ENCODE measurements at places on chromosomes 1 and 21.

DNA sequence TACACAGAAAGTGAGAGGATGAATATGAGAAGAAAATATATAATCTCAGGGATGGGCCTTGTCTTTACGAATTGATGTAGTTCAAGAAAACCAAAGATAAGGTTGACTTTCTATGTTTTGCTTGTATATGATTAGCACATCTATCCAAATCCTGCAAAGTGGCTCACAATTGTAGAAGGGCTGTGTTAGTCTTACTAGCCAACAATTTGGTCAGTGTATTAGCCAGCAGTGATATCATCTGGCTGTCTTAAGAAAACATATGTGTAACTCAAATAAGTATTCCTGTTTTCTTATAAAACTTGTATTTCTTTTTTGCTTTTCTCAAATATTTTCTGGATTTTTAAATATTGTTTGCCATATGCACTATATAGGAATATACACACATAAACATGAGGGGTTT is 5.5 kb downstream of the SDCCAG8 start:
- no peak for DNase-seq

GRCh38 chr21:42262831-42263231 is 43.9 kb downstream of the ABCG1 start:
- no peak for DNase-seq

GRCh38 chr1:209704584-209704983 is at the start of gene HSD11B1:
Gene HSD11B1, plus strand, starts transcription at chr1:209704846. Its CDS starts 97 bp downstream, at chr1:209704943.
- no peak for DNase-seq

- no peak for DNase-seq
These were observed 45.6 kb downstream of the KYAT3 start for GRCh38 chr1:88946861-88947260.

GRCh38 chr1:198153103-198153502 is 3.7 kb upstream of the NEK7 start:
- no peak for DNase-seq

DNA sequence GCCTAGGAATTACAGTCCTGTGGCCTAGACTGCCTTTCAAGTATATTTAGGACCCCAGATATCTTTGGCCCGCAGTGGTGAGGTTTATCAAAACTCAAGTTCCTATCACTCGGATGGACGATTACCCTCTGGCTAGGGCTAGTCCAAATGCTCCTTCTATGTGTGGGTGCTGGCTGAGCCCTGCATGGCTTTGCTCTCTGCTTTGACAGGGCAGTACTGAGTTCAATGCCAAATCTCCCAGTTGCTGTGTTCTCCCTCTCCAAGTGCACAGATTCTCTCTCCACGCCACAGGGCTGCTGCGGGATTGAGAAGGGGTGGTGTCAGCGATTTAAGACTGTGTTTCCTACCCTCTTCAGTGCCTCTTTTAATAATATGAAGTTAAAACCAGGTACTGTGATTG is 97.0 kb downstream of the LHX4 start:
- no peak for DNase-seq

DNA sequence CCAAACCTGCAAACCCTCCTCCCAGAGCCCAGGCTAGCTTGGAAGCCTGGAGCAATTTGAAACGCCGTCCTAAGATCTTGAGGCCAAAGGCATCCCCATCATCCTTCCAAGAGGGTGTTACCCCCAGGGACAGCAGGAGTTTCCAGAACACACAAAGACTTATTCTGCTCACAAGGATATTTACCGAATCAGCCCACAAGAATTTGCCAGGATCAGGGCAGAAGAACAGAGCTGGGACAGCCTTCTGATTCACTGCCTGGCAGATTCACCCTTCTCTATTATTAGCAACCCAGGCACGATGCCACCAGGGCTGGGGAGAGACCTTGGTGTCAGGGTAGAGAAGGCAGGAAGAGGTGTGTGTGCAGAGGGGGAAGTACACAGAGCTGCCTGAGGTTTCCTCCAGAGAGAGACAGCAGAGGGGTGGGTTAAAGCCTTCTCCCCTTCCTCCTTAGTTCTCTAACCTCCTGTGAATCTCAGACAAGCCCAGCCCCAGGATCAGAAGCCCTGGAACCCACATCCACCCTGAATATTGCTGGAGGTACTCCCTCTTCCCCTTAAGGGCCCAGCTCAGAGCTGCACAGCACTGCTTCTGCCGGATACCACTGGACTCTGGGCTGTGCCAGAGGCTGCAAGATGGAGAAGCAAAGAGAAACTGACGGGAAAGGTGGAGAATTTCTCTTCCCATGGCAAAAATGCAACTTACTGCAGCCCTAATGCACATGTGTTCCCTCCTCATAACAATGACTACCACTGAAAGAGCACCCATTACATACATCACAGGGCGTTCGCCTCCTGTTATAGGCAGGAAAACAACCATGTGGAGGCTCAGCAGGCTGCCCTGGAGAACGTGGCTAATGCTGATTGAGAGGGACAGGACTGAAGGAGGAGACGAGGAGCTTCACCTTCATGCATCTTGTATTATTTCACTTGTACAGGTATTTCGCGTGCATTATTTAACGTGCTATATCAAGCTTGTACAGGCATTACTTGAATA is 61.8 kb downstream of the ITPKB start:
- no peak for DNase-seq

DNA sequence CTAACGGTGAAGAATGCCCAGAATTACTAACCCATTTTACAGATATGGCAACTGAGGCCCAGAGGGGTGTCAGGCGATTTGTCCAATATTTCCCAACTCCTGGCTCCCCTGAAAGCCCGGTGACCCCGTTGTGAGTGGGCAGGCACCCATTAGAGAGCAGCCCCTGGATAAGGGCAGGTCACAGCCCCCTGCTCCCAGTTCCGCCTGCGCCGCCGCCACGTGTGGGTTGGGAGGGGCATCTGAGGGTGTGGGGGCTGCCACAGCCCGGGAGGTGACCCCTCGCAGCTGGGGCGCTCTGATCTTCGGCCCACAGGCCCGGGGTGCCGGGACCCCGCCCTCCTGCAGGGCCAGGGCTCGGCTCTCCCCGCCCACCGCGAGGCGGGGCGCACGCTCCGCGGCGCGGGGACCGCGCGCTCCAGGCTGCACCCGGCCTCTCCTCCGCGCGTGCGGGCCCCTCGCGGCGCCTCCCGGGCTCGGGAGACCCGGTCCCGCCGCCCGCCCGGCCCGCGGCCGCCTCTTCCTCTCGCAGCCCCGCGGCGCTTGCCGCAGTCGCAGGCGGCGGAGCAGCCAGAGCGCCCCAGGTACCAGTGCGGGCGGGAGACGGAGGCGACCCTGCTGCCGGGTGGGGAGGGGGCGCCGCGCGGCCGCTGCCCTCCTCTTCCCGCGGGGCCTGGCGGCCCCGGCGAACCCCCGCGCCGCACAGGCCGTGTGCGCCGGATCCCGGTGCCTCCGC is at the start of gene HTR6:
TSS of gene HTR6 (plus strand) at position 423 of the 733 bp plus-strand sequence. CDS start 879 bp downstream, outside the sequence.
- no peak for DNase-seq

DNA sequence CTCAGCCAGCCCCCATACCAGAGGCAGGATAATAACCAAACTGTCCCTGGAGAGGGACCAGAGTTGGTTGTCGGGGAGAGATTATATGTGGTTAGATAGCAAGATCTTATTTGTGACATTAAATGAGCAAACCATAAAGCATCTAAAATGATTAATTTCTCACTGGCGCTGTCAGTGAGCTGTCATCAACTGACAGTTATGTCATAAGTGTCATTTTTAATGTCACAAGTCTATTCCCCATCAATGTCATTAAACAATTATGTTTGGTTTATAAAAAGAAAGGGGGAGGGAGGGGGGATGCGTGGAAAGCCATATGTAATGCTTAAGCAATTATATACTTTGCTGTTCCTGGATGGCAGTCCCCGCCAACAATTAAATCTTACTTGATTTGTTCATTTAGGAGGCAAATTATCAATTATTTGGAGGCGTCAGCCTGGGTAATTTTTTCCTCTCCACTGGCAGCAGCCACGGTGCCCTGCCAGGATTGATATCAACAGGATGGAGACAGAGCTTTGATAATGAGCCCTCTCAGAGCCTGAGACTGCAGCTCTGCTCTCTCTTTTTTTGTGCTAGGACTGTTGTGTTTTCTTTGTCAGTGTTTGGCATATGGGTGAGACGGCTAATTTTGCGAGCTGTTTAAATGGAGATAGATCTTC is 333.6 kb upstream of the CAMK1G start:
- no peak for DNase-seq

- DNase-seq: no peak
These were observed 559.8 kb upstream of the USP24 start for GRCh38 chr1:55775007-55775406.

DNA sequence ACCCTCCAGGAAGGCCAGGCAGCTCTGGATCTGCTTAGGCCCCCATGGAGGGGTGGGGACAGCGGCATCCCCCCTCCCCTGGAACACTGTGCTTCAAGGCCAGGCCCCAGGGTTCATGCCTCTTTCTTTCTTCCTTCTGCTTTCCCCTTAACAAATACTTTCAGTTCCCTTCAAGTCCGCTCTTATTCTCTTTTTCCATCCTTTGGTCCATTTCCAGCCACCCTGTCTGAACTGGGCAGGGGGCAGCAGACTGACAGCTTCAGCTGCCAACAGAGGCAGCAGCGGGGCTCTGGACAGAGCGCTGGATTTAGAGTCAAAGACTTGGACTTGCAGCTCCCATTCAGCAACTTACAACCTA is 1.1 kb upstream of the CD244 start:
- DNase-seq: no peak

- no peak for DNase-seq
These were observed 237.0 kb downstream of the GPATCH2 start for GRCh38 chr1:217393896-217394295.

- DNase-seq: no peak
These were observed 3.1 kb downstream of the AGO1 start for GRCh38 chr1:35885961-35886558.

DNA sequence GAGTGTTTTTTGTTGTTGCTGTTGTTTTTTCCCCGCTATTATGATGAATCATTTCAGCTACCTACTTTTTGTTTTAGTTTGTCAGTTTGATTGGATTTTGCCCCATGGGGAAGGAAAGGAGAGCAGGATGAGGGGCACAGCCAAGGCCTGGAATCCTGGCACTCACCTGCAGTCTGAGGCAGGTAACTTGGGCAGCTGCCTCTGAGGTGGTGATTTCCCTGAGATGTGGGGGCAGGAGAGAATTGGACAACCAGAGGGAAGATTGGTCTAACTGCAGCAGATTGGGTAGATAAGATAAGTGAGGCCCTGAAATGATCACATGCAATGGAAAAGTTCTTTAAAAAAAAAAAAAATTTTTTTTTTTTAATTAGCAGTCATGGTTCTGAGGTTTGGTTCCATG is 1.5 kb upstream of the LAX1 start:
- no peak for DNase-seq

DNA sequence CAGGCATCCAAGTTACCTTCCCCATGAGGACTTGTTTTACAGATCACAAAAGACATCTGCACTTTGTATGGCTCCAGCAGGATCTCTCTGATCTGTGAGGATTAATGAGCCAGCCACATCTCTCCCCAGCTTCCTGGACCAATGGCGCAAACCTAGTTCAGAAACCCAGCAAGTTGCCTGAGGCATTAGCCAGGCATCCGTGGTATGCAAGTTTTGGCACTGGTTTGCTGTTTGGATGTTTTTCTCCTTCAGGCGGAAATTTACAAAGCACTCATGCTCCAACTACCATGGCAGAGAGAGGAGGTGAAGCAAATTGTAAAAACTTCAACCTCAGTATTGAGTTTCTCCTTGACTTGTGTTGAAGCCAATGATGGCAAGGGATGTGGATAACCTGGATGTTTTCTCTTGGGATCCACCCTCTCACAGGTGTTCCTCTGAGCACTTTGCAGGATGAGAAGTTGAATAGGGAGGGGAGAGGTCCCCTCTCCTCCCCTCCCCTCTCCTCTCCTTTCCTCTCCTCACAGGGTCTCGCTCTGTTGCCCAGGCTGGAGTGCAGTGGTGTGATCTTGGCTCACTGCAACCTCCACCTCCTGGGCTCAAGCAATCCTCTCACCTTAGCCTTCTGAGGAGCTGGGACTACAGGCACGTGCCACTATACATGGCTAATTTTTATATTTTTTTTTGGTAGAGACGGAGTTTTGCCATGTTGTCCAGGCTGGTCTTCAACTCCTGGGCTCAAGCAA is 25.6 kb upstream of the ENO1 start:
- no peak for DNase-seq

DNA sequence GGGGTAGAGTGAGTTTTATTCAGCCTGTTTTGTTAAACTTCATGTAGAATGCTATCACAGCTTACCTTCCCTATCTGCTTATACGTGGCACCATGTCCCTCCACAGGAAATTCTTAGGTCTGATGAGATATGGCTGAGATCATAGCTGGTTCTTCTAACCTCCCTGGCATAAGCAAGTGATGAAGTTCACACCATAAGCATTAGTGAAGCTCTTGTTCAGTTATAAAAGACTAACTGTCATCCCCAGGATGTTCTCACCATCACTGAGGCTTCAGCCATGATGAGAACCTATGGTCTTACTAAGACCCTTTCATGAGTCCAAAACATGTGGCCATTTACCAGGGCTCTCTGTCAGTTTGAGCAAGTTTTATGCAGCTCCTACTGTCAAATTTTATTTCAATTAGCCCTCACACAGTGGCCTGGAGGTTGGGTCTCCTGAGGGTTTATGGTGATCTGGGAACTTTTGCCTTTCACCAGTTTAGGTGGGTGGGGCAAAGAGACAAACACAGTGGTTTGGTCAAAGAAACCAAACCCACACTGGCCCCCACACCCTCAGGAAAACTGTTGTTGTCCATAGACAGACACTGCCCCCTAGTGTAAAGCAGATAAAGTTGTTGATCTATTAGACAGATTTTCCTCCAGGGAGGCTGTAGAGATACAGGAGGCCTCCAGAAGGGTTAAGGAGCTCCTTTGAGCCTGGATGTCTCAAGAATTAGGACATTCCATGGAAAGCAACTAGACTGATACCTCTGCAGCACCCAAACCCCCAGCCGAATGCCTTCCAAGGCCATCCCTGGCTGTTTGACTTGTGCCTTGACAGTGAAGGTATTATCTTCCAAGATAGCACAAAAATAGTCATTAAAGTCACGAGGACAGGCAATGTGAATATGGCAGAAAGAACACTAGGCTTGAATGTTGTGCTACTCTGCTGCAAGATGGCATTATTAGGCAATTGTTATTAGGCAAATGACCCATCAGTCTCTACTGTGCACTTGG is 5.0 kb downstream of the SLC22A15 start:
- DNase-seq: no peak

- no peak for DNase-seq
These were observed 57.0 kb downstream of the SLC22A15 start for GRCh38 chr1:116033322-116033721.

GRCh38 chr1:204449678-204450280 is 38.2 kb upstream of the PPP1R15B start:
- DNase-seq: no peak

DNA sequence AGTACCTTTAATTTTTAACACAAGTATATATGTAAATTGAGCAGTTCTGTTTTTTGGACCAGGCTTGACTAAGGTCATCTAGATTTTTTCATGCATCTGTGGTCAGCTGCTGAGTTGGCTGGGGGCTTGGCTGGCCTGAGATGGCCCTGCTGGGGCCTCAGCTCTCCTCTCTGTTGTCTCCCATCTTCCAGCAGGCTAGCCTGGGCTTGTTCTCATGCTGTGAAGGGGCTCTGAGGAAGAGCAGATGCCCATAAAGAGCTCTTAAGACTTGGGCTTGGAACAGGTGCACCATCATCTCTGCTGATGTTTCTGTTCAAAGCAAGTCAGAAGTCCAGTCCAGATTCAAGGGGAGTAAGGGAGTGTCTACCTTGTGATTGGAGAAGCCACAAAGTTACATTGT is 51.2 kb upstream of the TNR start:
- no peak for DNase-seq

Data from activated CD4-positive, alpha-beta T cell treated with anti-CD3 and anti-CD28 coated beads for 24 hours (primary cell).